ENCODE measurements at places on chromosomes 2 and 18. TPM values are rescaled to one million over a fixed set of nuclear protein-coding genes. Genes with fewer than 3 reads are reported as not detected.

EMILIN1 gene
- 61.6 TPM for total RNA-seq

TPO gene
- not detected for total RNA-seq

ACTR2 gene
- total RNA-seq = 81.4 TPM

KHK gene
- total RNA-seq = 2.1 TPM

MOCOS gene
- 0.52 TPM for total RNA-seq

FSHR gene
- total RNA-seq = 0.52 TPM

CHAC2 gene
- 1.6 TPM for total RNA-seq

RPRM gene
- total RNA-seq = 3.1 TPM

SCN2A gene
- not detected for total RNA-seq

WDR35 gene
- 12.0 TPM for total RNA-seq

SP140 gene
- total RNA-seq = 0.52 TPM

INO80D gene
- total RNA-seq = 9.9 TPM

FHL2 gene
- total RNA-seq = 66.3 TPM

IGFBP5 gene
- 260 TPM for total RNA-seq

ALPI gene
- total RNA-seq = not detected

MRO gene
- total RNA-seq = 3.1 TPM

DAPL1 gene
- total RNA-seq = not detected

FAM237A gene
- total RNA-seq = not detected

DNPEP gene
- total RNA-seq = 25.1 TPM

All from skeletal muscle tissue (tissue), 5 donors.